NCI-H1092 treated with DMSO at 0.1 percent for 48 hours (cell line): ENCODE measurements at places on chromosomes 7 and 10.

- peak; percentile 87 for DNase-seq
Observed at GRCh38 chr7:123871998-123872867, 27.3 kb downstream of the HYAL4 start.

DNA sequence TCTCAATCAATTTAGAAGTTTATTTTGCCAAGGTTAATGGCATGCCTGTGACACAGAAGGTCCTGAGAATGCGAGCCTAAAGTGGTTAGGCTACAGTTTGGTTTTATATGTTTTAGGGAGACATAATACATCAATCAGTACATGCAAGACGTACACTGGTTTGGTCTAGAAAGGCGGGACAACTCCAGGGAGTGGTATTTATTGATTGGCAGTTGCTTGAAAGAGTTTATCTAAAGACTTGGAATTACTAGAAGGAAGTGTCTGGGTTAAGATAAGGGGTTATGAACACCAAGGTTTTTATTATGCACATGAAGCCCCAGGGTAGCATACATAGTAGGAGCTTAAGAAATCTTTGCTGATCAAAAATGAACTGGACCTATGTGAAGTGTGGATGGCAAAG lies 21.5 kb downstream of the NPVF start:
- no peak for DNase-seq

GRCh38 chr10:128400564-128400963 lies 274.3 kb upstream of the MKI67 start:
- DNase-seq, result peak; percentile 63

DNA sequence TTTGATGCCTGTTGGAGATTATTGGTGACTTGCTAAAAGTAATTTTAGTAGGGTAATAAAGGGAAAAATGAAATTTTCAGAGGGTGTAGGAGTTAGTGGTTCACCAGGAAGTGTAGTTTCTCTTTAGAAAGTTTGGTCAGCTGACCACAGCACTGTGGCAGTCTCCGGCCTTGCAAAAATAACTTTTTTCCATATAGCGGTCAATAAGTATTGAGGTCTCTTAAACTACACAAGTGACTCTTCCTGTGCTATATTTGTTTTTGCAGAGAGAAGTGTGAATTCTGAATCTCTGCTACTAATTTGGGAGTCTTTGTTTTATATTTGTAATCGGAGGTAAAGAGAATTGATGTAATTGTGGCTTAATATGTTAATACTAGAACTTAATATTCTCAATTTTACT lies 24.3 kb downstream of the PTPN12 start:
- DNase-seq, result no peak

DNA sequence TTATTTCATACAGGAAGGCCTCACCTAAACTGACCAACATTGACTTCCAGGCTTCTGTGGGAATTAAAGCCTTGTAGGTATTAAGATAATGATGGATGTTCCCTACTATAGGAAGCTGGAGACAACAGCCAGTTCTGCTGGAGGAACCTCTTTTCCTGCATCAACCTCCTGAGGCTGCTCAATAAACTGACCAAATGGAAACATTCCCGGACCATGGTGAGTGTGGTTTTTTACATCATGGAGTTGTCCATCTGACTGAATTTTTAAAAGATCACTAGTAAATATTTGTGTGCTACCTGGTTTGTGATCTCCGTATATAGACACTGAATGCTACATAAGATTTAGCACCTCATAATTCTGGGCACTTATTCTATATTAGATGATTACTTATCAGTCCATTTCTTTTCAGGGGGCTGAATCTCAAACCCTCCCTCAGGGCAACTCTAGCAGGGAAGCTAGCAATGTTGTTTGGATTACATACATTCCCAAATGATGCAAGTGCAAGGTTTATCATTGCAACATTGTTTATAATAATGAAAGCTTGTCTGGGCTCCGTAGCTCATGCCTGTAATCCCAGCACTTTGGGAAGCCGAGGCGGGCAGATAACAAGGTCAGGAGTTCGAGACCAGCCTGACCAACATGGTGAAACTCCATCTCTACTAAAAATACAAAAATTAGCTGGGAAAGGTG lies 21.5 kb upstream of the SMKR1 start:
- DNase-seq, result no peak

DNA sequence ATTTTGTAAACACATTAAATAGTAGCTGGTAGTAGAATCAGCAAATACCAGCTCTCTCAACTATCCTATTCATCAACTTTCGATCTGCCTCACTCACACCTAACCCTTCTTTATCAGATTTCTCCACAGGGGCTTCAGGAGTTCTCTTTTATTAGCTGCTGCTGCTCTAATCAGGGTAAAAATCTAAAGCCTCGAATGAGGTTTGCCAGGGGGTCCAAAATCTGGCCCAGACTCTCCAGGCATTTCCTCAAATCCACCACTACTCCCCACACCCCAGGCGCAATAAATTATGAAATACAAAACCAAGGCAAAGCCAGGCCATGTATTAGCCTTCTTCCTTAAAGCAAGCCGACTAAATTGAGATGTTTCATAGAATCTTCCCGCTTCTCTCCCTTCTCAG lies 2.3 kb downstream of the RNF216 start:
- DNase-seq, result no peak

- no peak for DNase-seq
Observed at GRCh38 chr7:3861386-3861785, 560.3 kb downstream of the SDK1 start.

- DNase-seq, result no peak
Observed at GRCh38 chr7:134851141-134851540, 71.7 kb downstream of the CALD1 start.

GRCh38 chr10:46248651-46249146 lies 38.1 kb upstream of the ANTXRL start:
- no peak for DNase-seq

GRCh38 chr10:98456686-98457482 lies 10.1 kb upstream of the HPS1 start:
- no peak for DNase-seq

DNA sequence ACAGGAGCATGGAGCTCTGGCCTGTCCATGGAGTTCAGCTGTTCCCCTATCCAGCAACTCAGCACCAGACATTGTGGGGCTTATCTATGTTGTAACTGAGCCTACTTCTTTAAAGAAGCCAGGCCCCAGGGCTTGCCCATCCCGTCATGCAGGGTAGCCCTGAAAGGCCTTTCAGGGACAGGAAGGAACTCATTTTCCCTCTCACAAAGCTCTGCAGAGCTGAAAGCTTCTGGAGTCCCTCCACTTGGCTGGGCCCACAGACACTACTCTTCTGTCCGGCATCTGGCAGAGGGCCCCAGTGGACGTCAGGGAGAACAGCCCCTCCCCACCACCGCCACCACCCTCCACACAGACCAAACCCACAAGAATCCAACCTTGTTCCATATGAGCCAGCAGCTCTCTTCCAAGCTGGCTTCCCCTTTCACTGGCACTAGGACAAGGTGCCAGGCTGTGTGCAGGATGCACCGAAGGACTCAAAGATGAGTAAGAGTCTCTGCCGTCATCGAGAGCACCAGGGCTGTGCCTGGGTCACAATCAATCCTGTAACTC lies 33.1 kb downstream of the DENND2A start:
- DNase-seq, result no peak

GRCh38 chr10:14454629-14455028 lies 123.9 kb upstream of the FRMD4A start:
- no peak for DNase-seq

DNA sequence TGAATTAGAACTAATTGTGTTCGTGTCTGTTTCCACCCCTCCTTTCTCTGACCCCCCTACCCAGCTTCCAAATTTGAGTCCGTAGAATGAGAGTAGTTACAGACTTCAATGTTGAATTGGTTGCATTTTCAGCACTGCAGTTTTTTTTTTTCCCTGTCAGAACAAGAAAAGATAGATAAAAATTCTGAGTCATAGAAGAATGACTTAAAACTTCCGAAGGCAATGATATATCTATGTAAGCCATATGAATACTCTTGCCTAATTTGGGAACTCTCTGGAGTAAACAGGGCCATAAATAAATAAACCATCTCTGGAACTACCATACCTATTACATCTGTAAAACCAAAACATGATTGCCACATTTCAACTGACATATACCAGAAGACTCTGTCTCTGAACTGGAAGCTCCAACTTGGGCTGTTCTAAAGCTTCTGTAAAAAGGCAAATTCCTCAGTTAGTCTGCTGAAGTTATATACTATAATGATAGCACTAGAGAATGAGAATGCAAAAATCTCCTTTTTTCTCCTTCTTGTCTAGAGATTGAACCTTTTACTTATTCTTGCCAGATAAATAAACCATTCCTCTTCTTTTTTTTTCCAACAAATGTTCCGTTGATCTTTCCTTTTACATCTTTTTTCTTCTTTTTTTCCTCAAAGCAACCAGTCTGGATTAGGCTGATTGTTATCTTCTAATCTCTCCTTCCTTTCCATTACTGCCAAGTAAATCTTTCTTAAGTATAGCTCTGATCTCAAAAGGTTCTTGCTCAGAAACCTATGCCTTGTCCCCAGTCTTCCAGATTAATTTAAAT lies 23.5 kb downstream of the VCL start:
- no peak for DNase-seq

DNA sequence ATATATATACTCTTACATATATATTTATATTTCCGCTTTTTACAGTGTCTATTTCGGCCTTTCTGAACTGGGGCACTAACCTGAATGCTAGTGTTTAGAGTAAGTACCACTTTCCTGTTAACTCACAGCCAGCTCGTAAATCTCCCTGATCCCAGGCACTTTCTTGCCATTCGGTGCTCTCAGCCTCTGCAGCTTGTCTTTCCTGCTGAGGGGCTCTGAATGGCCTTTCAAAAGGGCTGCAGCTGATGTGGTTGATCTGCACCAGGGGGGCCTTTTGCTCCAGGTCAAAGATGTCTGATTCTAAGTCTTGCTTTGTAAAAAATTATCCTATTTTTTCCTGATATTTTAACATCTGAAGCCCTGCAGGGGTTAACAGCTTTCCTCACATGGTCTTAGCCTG lies 25.5 kb upstream of the HPS1 start:
- no peak for DNase-seq

GRCh38 chr10:23630376-23630775 lies 191.5 kb downstream of the OTUD1 start:
- no peak for DNase-seq

GRCh38 chr7:133196856-133197612 lies 55.8 kb upstream of the EXOC4 start:
- no peak for DNase-seq

- DNase-seq, result no peak
Observed at GRCh38 chr7:100983451-100984187, 14.3 kb downstream of the MUC12 start.

GRCh38 chr10:88076027-88076880 lies 212.8 kb downstream of the PTEN start:
- DNase-seq, result no peak

DNA sequence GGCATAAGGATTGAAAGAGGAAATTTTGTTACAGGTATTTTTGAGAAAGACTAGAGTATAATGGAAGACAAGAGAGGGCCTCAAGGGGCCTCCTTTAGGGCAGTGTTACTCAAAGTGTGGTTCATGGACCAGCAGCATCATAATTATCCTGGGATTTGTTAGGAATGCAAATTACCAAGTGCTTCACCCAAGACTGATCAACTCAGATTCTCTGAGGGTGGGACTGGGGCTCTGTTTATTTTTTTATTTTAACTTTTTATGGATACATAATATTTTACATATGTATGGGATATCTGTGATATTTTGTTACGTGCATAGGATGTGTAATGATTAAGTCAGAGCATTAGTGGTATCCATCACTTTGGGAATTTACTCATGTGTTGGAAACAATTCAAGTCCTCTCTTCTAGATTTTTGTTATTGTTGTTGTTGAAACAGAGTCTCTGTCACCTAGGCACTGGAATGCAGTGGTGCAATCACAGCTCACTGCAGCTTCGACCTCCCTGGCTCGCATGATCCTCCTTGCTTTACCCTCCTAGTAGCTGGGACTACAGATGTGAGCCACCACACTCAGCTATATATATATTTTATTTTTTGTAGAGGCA lies 2.2 kb upstream of the KCTD7 start:
- DNase-seq, result no peak

DNA sequence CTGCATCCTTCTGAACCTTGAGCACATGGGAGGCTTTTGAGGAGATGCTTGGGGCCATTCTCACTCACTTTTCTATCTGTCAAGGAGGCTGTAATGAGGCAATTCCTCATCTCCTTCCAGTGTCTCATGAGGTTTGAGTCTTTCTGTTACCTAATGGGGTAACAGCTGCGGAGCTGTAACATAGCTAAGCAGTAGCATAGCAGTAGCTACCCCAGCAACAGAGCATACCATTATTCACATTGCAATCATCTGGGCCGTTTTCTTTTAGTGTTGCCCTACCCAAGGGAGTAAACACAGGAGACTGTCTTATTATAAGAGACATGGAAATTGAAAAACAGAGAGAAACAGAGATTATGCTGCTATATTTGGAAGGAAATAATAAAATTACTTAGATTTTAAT lies 68.7 kb downstream of the AKR1D1 start:
- no peak for DNase-seq

GRCh38 chr7:142881586-142882337 lies 3.8 kb downstream of the TRPV6 start:
- DNase-seq, result no peak

- no peak for DNase-seq
Observed at GRCh38 chr7:100102950-100103840, 1.8 kb downstream of the AP4M1 start.

GRCh38 chr7:90877201-90877600 lies 281.1 kb downstream of the CDK14 start:
- no peak for DNase-seq

DNA sequence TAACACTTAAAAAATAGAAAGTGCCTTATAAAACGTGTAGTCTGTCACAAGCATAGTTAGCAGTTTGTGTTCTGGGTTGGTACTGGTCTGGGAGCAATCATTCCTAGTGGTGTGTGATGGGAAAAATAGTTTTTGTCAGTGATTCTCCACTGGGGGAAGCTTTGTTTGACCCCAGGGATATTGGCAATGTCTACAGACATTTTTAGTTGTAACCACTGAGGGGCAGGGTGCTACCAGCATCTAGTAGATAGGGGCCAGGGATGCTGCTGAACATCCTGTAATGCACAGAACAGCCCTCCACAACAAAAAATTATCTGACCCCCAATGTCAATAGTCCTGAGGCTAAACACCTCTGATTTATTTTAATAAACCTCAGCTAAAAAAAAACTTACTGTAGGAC lies 51.6 kb upstream of the CREB5 start:
- DNase-seq, result peak; percentile 59

DNA sequence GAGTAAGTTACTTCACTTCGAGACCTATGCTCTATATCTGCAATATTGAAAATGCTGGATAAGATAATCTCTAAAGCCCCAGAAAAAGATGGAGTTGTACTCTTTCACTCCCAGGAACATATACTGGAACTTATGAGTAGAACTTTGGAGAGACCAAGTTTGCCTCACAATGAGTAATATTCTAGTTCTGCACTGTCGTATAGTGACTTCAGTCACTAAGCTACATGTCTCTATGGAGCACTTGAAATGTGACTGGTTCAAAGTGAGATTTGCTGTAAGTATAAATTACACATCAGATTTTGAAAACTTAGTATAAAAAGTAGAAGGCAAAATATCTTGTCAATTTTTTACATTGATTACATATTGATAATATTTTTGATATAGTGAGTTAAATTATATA lies 116.4 kb downstream of the PTEN start:
- no peak for DNase-seq

GRCh38 chr7:22179442-22179879 lies 177.5 kb downstream of the RAPGEF5 start:
- DNase-seq, result no peak
